Activated CD4-positive, alpha-beta T cell treated with anti-CD3 and anti-CD28 coated beads, Interleukin-2, amount 50 U/mL, for 4 hours (primary cell): ENCODE measurements at places on chromosomes 4 and X.

DNA sequence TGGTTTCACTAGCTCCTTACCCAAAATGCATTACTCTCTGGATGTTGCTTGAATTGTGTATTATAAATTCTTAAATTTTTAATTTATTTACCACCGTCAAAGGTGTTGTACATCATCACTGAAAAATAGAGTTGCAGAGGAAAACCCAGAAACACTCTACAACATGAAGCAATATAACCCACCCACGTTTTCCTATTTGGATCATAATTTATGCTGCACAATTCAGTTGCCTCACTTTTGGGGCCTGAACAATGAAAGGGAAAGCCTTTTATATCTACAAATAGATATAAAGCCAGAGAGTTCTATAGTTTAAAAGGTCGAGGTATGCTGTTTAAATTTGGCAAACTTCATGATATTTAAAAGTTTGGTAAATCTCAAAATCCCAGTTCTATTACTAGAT is 115.4 kb downstream of the MGST2 start:
- no peak for DNase-seq

DNA sequence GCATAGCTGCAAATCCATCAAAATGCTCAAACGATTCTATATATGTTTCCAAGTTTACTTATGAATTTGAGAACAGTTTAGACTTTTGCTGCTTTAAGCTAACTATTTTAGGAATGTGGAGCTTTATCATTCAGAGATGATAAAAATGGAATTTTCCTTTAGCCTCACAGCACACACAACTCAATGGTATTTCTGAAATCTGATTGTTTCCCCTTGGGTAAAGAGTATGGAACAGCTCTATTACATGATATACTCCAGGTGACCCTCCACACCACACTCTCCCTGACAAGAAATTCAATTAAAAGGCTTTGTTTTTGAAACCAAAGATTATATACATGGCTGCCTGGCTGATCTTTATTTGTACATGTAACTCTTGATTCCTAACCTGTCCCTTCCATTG is 120.0 kb downstream of the LUZP4 start:
- DNase-seq, result no peak

GRCh38 chrX:68794461-68794860 is 34.4 kb upstream of the EFNB1 start:
- no peak for DNase-seq

- DNase-seq, result no peak
Observed at GRCh38 chr4:10856271-10856782, 171.8 kb upstream of the CLNK start.

- DNase-seq, result peak; percentile 17
Observed at GRCh38 chrX:48083212-48083611, 11.8 kb upstream of the ZNF630 start.

GRCh38 chrX:12304261-12304660 is 166.0 kb downstream of the FRMPD4 start:
- DNase-seq, result no peak

DNA sequence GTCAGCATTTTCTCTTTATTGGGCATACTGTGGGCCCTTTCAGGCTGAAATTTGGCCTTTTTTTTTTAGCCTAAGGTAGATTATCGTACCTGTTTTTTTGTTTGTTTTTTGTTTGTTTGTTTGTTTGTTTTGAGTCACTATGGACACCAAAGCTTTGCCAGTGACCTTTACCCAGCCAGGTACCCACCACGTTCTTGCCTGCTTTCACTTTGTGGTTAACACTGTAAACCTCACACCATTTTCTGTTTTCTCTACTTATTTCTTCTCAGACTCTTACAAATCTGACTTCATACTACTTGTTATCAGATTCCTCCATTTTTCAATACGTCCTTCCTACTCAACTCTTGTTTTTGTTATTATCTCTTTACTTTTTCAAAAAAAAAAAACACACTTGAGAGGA is 81.5 kb downstream of the ZNF674 start:
- no peak for DNase-seq

- DNase-seq, result no peak
Observed at GRCh38 chr4:11397819-11398610, 30.7 kb downstream of the HS3ST1 start.

- no peak for DNase-seq
Observed at GRCh38 chr4:119629142-119629471, 503 bp upstream of the PDE5A start.

- no peak for DNase-seq
Observed at GRCh38 chr4:188127214-188127874, 11.9 kb upstream of the TRIML1 start.

GRCh38 chrX:12372111-12372510 is 233.8 kb downstream of the FRMPD4 start:
- DNase-seq, result no peak

- no peak for DNase-seq
Observed at GRCh38 chr4:148834804-148835631, 392.8 kb upstream of the NR3C2 start.

DNA sequence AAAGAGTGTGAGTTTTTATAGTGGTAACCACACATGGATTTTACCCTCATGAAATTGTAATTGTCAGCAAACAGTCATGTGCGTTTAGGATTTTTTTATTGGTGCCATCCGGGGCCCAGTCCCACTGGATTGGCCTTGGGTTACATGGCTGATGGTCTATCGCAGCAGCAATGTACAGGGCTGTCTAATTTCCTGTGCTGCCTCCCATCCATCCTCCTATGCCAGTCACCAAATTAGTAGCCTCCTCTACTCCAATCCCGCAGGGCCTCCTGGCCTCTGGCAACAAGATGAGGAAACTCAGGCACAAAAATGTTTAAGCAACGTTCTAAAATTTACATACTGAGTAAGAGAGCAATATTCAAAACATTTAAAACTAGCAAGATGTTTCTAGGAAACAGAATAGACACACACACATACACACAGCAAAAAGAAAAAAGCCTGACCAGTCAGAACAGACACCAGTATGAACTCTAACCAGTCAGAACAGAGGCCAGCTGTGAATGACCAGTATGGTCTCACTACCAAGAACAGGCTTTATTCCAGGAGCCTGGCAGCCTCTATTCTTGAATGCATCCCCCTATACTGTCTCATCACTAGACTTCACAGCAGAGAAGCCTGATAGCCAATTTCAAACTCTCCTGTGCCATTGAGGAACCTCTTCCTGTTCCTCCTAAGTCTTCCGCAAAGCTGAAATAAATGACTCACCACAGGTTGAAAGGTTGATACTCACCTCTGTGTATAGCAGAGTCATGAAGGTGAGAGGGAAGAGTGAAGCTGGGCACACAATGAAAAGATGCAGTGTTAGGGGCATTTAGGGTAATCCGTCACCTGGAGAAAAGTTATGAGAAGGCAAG is 42.6 kb downstream of the CHRNA9 start:
- DNase-seq, result no peak

- no peak for DNase-seq
Observed at GRCh38 chr4:66298569-66298968, 628.3 kb upstream of the EPHA5 start.

DNA sequence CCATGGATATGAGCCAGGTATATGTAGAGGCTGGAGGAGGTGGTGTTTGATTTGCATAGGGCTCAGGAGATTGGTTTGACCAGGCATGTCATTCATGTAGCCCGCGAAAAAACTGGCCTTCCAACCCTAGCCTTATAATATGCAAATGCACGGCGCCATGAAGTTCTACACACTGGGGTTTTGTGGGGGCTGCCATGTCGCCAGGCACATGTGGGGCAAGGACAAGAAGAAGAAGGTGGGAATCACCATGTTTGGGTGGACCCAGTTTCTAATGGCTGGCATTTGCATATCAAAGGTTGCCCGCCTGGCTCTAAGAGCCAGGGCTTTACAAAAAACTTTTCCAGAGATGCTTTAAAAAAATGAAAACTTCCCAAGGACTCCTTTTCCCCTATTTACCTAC is 1251.0 kb downstream of the PCDH18 start:
- no peak for DNase-seq

DNA sequence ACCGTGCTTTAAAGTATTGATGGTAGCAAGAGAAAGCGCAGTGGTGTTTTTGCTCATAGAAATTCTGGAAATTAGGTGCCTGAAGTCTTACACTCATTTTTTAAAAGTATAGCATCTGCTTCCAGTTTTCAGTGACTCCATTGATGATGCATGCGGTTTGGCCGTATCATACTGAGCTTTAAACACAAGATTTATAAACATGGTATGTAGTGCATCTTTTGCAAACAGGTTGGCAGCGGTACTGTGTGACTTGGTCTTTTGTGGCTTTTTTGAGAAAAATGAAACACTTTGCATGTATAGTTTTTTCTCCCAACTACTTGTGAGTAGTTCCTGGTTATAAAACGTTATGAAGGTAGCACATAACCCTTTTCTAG is 2.0 kb downstream of the DDX3X start:
- no peak for DNase-seq

DNA sequence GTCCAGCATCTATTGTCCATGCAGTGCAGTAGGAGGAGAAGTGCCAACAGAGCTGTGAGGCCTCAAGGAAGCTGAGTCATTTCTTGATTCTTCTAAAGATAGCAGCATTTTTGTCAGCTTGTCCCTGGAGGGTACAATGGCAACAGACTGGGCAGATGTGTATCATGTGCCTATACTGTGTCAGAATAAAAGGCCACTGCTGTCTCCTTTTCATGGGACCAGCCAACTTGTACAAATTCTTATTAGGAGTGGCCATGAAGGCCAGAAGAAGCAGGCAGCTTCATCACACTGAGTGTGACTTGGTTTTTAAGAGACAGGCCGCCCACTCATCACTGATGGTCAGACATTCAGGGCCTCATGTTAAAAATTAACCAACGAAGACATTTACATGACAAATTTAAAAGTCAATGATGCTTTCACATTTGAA is 185.0 kb upstream of the FAM241A start:
- DNase-seq, result no peak

DNA sequence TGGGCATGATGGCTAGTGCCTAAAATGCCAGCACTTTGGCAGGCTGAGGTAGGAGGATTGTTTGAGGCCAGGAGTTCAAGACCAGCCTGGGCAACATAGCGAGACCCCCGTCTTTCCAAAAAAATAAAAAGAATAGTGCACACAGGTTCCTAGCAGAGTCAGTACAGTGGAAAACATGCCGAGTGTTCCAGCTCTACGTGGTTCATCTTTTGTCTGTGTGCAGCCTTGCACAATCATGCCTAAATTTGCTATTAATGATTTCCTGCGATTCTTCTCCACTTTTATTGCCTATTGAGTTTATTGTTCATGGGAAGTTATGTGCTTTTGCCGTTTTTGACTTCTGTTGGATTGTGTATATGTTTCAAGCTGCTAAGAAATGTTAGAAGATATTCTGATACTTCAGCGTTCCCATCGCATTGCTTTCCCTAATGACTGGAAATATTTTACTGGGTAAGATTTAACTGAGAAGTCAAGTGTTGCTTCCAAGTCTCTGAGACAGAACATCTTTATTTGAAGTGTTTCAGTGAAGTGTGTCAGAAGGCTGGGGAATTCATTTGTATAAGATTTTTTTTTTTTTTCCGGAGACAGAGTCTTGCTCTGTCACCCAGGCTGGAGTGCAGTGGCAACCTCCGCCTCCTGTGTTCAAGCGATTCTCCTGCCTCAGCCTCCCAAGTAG is 11.3 kb downstream of the DOCK11 start:
- no peak for DNase-seq
